ENCODE measurements at places on chromosomes 5 and 9. TPM values are rescaled to one million over a fixed set of nuclear protein-coding genes. Genes with fewer than 3 reads are reported as not detected.

Gene HSPB3
- not detected for total RNA-seq

Gene FBP2
- total RNA-seq, result not detected

Gene FAXDC2
- not detected for total RNA-seq

Gene PDCD1LG2
- total RNA-seq, result 1.3 TPM

Gene ZNF883
- 0.89 TPM for total RNA-seq

Gene GLDC
- total RNA-seq, result 1.2 TPM

Gene SPATA6L
- total RNA-seq, result 0.90 TPM

Gene RGS7BP
- total RNA-seq, result not detected

Gene PLK2
- total RNA-seq, result 12.8 TPM

- no peak overlapping the region for H3K4me3 ChIP-seq
- no peaks in the 10 kb centered on the region for H3K36me3 ChIP-seq
- no peak overlapping the region for H3K27ac ChIP-seq
- no peaks in the 10 kb centered on the region for H3K4me1 ChIP-seq
- DNase-seq, result peak; percentile 2
Observed at GRCh38 chr9:1604942-1605560, 410.1 kb upstream of the SMARCA2 start.

GRCh38 chr5:31983851-31984250 is 190.3 kb downstream of the GOLPH3 start:
- no peak overlapping the region for H3K4me3 ChIP-seq
- H3K27me3 ChIP-seq, result no peaks in the 10 kb centered on the region
- no peaks in the 10 kb centered on the region for H3K36me3 ChIP-seq
- no peak for DNase-seq
- H3K27ac ChIP-seq, result no peak overlapping the region
- no peaks in the 10 kb centered on the region for H3K4me1 ChIP-seq

DNA sequence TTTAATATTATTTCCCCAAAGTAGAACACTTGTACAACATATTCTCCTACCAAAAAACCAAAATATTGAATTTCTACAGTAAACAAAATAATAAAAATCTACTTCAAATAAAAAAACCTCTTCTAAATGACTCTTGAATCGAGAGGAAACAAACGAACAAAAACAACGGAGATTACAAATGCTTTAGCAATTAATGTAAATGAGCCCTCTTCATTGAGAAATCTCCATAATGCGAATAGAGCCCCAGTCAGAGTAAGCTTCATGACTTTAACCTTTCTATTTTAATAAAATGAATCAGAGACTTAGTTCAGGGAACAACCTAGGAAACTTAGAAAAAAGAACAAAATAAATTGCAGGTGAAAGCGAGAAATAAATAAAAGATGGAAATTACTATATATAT is 129.3 kb upstream of the SEMA6A start:
- H3K36me3 ChIP-seq, result no peaks in the 10 kb centered on the region
- DNase-seq, result no peak
- H3K27me3 ChIP-seq, result no peaks in the 10 kb centered on the region
- H3K4me1 ChIP-seq, result no peaks in the 10 kb centered on the region

DNA sequence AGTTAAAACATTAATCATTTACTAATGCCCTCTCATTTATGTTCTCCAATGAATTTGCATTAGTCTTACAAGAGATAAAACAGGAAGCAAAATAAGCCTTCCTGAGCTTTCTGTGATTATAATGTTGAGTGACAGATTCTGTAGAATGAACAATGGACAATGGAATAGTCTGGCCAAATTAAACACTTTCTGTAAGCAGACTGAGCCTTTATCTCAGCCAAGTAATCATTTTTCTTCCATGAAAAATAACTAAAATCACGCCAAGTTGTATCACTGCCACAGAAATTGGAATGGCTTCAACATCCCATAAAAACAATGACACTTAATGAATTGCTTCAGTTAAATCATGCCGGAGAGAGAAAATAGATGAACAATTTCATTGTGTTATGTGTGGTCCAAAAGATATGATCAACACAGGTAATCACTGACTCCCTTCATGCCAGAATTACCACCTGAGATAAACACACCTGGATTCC is 63.0 kb downstream of the TSSK1B start:
- no peak overlapping the region for H3K4me3 ChIP-seq
- H3K27ac ChIP-seq, result no peak overlapping the region
- no peak for DNase-seq

DNA sequence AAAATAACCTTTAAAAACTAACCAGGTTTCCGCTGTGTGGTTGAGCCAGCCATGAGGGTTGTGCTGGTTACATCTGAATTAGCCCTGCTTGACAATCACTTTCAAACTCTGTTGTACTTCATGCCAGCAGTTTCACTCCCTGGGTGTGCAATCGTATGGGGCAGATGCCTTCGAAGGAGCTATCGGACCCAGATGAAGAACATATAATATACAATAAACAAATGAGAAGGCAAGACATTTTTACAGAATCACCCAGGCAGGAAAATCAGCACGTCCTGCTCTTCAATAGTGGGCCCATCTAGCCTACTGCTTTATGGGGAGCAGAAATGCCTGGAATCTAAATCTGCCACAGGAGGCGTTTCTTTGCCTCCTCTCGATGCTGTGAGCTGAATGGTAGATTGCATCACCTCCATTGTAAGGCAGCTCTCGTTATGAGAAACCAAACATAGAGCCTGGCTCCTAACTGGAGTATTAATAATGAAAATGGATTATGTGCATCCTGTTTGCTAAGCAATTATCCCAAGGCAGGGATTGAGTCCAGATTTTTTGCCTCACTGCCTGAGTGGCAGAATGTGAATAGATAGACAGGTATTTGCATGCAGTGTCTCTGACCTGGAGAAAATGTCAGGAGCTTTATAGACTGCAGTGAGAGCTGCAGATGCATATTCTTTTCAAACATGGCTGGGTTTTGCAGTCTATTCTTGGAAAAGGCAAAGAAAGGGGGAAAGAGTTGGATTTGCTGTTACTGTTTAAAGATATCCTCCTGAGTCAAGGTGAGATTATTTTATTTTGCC is 143.3 kb upstream of the SMARCA2 start:
- H3K4me3 ChIP-seq, result peak overlapping the region; percentile 59
- peaks cover 70% of the 10 kb centered on the region for H3K27me3 ChIP-seq
- H3K27ac ChIP-seq, result no peak overlapping the region

DNA sequence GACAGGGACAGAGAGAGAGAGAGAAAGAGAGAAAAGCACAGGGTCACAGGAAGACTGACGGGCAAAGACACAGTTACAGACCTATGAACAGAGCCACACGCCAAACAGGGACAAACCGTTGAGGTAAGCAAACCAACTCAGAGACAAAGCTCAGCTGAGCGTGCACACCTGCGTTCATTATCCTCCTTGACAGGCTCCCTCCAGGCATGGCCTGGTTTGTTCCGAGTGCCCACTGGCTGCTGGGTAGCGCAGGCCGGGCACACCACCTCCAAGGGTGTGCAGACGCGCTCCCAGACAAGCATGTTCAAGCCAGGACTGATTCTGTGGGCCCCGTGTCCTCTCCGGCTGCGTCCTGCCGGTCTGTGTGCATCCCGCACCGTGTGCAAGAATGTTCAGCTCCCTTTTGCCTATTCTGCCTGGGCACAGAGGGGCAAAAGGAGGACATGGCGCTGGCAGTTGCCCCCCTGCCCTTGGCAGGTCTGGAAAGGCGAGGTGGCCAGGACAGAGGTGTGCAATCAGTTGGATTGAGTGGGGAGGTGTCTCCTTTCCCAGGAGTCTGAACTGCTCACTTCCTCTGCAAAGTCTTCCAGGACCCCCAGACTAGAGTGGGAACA is 467 bp upstream of the SMIM32 start:
- no peaks in the 10 kb centered on the region for H3K36me3 ChIP-seq
- H3K27ac ChIP-seq, result no peak overlapping the region
- peaks cover 62% of the 10 kb centered on the region for H3K27me3 ChIP-seq
- no peak overlapping the region for H3K4me3 ChIP-seq
- DNase-seq, result no peak

GRCh38 chr9:121453232-121453892 is 46.3 kb downstream of the GGTA1 start:
- H3K4me3 ChIP-seq, result no peak overlapping the region
- DNase-seq, result no peak
- H3K27me3 ChIP-seq, result peaks cover 35% of the 10 kb centered on the region

GRCh38 chr9:92424340-92424739 is at the start of gene OMD:
Gene OMD (minus strand): TSS chr9:92424471. CDS start chr9:92417558, 6,913 bp downstream.
- H3K4me3 ChIP-seq, result no peak within 1 kb of the TSS
- no peak for DNase-seq
- no peaks in the 10 kb centered on the region for H3K4me1 ChIP-seq
- no peak within 1 kb of the TSS for H3K27ac ChIP-seq
- no peaks in the 10 kb centered on the region for H3K36me3 ChIP-seq

- no peaks in the 10 kb centered on the region for H3K4me1 ChIP-seq
- peaks cover 9% of the 10 kb centered on the region for H3K27me3 ChIP-seq
- no peak for DNase-seq
- H3K36me3 ChIP-seq, result no peaks in the 10 kb centered on the region
Observed at GRCh38 chr9:126495411-126496180, 118.1 kb upstream of the LMX1B start.

GRCh38 chr5:13990896-13991295 is 46.4 kb upstream of the DNAH5 start:
- H3K4me1 ChIP-seq, result peaks cover 4% of the 10 kb centered on the region
- H3K36me3 ChIP-seq, result no peaks in the 10 kb centered on the region
- no peaks in the 10 kb centered on the region for H3K27me3 ChIP-seq
- no peak overlapping the region for H3K4me3 ChIP-seq
- DNase-seq, result no peak
- H3K27ac ChIP-seq, result no peak overlapping the region

GRCh38 chr9:137437691-137438590 is 3.2 kb downstream of the ENTPD8 start:
- peaks cover 6% of the 10 kb centered on the region for H3K27me3 ChIP-seq
- H3K4me3 ChIP-seq, result no peak overlapping the region
- H3K4me1 ChIP-seq, result peaks cover 5% of the 10 kb centered on the region
- H3K27ac ChIP-seq, result no peak overlapping the region

- no peak for DNase-seq
- H3K27ac ChIP-seq, result no peak overlapping the region
- H3K27me3 ChIP-seq, result no peaks in the 10 kb centered on the region
- H3K36me3 ChIP-seq, result no peaks in the 10 kb centered on the region
- no peak overlapping the region for H3K4me3 ChIP-seq
Observed at GRCh38 chr9:80375477-80375876, 803.7 kb downstream of the TLE4 start.

GRCh38 chr9:2216591-2216990 is 201.4 kb downstream of the SMARCA2 start:
- no peak overlapping the region for H3K4me3 ChIP-seq
- no peaks in the 10 kb centered on the region for H3K27me3 ChIP-seq
- no peaks in the 10 kb centered on the region for H3K36me3 ChIP-seq
- DNase-seq, result no peak

- DNase-seq, result no peak
- no peaks in the 10 kb centered on the region for H3K4me1 ChIP-seq
- peaks cover 16% of the 10 kb centered on the region for H3K27me3 ChIP-seq
- no peaks in the 10 kb centered on the region for H3K36me3 ChIP-seq
- H3K4me3 ChIP-seq, result no peak overlapping the region
Observed at GRCh38 chr5:10301266-10301665, 6.4 kb downstream of the CMBL start.

DNA sequence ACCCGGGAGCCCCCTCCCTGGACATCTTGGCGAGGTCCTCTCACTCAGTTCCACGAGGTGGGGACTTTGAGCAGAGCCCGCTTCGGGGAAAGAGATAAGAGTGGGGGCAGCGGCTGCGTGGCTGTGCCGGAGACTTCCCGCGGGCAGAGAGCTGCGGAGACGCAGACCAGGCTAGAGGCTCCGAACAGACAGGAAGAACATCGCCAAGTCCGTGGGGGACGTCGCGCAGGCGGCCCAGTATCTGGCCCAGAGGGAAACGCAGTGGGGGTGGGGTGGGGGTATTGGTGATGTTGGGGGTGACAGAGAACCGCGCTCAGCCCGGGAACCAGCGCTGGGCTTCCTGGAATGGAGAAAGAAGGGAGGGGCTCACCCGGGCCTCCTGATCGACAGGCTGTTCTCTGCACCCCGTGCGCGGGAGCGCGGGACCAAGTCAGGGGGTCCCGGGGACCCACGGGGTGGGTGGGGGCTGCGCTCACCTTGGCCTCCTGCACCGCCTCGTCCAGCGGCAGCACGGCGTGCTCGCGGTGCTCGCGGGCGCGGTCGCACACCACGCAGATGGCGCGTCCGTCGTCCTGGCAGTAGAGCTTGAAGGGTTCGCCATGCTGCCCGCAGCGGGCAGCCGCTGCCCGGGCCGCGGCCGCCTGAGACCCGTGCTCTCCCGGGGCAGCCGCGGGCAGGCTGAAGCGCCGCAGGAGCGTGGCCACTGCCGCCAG is 727 bp downstream of the TRIM7 start:
- H3K36me3 ChIP-seq, result peaks cover 11% of the 10 kb centered on the region
- H3K4me3 ChIP-seq, result peak overlapping the region; percentile 92
- peaks cover 37% of the 10 kb centered on the region for H3K4me1 ChIP-seq

- no peak overlapping the region for H3K4me3 ChIP-seq
- DNase-seq, result no peak
- no peaks in the 10 kb centered on the region for H3K36me3 ChIP-seq
- H3K27ac ChIP-seq, result no peak overlapping the region
- no peaks in the 10 kb centered on the region for H3K4me1 ChIP-seq
Observed at GRCh38 chr9:89878687-89879086, 273.9 kb downstream of the GADD45G start.

- no peaks in the 10 kb centered on the region for H3K27me3 ChIP-seq
- peaks cover 32% of the 10 kb centered on the region for H3K4me1 ChIP-seq
- peak overlapping the region; percentile 27 for H3K4me3 ChIP-seq
- H3K36me3 ChIP-seq, result no peaks in the 10 kb centered on the region
- peak overlapping the region; percentile 1 for H3K27ac ChIP-seq
- DNase-seq, result peak; percentile 68
Observed at GRCh38 chr9:5389109-5389732, 48.5 kb downstream of the PLGRKT start.

- peak overlapping the region; percentile 77 for H3K27ac ChIP-seq
Observed at GRCh38 chr5:891837-892393, 686 bp downstream of the BRD9 start.

DNA sequence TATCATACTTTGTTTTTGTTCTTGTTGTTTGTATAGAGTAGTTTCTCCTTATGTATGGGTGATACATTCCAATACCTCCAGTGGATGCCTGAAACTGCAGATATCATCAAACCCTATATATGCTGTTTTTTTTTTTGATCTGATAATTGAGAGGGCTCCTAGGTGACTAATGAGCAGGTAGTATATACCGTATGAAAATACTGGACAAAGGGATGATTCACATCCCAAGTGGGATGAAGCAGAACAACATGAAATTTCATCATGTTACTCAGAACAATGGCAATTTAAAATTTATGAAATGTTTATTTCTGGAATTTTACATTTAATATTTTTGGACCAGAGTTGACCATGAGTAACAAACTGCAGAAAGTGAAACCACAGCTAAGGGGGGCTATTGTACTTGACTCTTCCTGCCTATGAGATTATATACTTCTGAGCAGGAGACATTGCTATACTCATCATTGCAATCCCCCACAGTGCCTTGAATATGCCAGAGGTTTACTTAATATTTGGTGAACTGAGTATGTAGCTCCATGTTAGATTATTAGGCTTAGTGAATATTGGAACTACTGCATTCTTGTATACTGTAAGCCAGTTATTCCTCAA is 258.7 kb upstream of the FBXL7 start:
- H3K4me1 ChIP-seq, result no peaks in the 10 kb centered on the region
- H3K4me3 ChIP-seq, result no peak overlapping the region
- no peak for DNase-seq

- no peak overlapping the region for H3K27ac ChIP-seq
- H3K4me3 ChIP-seq, result no peak overlapping the region
- no peak for DNase-seq
- no peaks in the 10 kb centered on the region for H3K27me3 ChIP-seq
Observed at GRCh38 chr9:77677397-77677796, 29.3 kb upstream of the GNA14 start.

GRCh38 chr5:52767766-52768480 is 19.8 kb upstream of the ITGA1 start:
- no peak overlapping the region for H3K27ac ChIP-seq
- H3K36me3 ChIP-seq, result peaks cover 4% of the 10 kb centered on the region
- H3K4me3 ChIP-seq, result no peak overlapping the region
- H3K4me1 ChIP-seq, result peaks cover 37% of the 10 kb centered on the region
- no peak for DNase-seq
